ENCODE measurements at places on chromosomes 6 and 20.

GRCh38 chr6:6392214-6393068 lies 72.0 kb upstream of the F13A1 start:
- DNase-seq: no peak

GRCh38 chr6:39294899-39295298 lies 19.3 kb downstream of the KCNK17 start:
- no peak for DNase-seq

DNA sequence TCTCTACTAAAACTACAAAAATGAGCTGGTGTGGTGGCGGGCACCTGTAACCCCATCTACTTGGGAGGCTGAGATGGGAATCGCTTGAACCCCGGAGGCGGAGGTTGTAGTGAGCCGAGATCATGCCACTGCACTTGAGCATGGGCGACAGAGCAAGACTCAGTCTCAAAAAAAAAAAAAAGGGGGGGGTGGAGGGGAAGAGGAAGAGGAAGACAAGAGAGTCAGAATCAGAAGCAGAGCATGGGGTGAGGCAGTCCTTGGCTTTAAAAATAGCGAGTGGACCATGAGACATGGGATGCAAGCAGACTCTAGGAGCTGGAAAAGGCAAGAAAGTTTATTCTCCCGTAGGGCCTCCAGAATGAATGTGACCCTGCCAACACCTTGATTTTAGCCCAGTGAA lies 3.9 kb upstream of the SLC9A8 start:
- no peak for DNase-seq

DNA sequence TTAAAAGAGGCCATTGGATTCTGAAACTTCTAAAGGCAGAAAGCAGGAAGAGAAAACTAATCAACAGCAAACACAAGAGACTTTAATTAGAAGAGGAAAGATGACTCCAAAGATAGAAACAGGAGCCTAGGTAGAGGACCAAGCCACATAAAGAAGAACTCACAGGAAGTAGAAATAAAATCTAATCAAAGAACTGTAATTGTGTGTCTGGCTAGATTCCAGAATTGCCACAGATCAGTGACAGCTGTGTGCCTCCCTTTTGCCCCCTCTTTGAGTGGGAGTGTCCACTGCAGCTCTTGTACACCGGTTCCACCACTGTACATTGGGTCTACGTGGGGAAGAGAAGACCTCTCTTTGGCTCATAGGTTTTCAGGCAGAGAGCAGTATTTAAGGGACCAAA lies 22.3 kb upstream of the THEMIS start:
- no peak for DNase-seq

DNA sequence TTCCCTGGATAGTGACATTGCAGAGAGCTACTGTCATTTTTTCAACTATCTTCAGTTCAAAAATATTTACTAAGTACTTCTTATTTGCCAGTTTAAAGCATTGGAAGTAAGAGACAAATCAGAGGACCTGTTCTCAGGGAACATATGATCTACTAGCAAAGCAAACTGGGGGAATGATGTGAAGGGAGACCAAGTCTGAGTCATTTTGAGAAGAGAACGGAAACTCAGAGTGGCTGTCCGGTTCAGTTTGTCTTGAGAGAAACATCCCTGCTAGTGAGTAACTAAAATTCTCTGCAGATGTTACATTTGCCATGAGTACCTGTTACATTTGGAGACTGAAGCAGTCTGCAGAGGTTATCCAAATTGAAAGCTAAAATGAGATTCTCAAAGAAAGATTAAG lies 118.3 kb downstream of the KCNQ5 start:
- no peak for DNase-seq

Measured in hypothalamus (tissue), 51 donors.